ENCODE measurements at places on chromosomes 11 and 22.

DNA sequence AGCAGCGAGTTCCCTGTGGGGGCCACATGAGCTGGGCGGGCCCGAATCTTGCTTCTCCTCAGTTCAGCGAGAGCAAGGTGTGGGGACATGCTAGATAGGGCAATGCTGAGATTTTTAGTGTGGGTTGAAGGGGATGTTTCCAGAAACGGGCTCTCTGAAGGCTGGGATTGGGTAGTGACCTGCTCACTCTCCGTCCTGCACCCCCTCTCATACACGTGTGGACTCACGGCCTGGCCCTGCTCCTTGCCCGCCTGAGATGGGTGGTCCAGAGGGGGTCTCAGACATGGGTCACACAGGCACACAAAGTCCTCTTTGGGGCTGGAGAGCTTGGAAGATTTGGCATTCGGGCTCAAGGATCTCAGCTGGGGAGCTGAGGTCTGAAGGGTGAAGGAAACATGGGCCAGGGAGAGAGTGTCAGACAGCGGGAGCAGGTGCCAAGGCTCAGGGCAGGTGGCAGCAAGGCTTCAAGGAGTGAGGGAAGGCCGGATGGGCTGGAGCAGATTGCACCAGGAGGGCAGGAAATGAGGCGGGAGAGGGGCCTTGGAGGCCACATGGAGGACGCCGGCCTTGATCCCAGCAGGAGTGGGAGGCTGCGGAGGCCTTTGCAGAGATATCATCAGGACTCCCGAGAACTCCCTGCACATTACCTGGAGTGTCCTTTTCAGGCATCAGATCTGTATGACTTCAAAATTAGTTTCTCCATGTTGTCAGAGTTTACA is 74.1 kb downstream of the PARVB start:
- DNase-seq = no peak

DNA sequence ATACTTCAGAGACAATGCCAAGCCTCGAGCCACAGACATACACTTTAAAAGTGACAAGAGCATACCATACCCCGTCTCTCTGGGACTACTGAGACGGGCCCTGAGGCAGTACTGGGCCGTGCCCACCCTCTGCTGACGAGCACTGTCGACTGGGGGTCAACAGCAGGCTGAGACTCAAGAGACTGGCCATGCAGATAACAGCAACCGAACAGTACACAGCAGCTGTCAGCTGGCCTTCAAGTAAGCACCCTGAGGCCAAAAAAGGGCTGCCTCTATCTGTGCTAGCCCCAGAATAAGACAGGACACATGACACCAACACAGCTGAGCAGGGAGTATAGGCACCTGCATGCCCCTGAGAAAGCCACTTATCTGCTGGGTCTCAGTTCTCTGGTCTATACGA is 18.9 kb upstream of the TMEM121B start:
- DNase-seq = no peak

GRCh38 chr11:45486461-45486860 is 179.0 kb downstream of the CHST1 start:
- DNase-seq = no peak

DNA sequence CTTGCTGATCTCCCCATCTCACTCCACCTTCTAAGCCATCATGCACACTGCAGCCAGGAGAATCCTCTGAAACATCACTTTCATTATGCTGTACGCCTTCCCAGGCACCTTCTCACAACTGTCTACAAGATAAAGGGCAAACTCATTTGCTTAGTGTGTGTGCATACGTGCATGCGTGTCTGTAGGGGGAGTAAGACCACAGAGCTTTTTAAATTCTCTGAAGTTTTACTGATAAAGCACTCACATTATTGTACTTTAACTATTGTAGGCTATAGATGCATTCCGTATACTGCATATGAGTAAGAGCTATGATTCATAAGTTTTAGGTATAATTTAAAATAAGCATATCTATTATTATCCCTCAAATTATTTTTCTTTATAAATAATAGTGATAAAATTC is 15.3 kb upstream of the ANKK1 start:
- no peak for DNase-seq

- DNase-seq = no peak
Measured at GRCh38 chr11:218815-219593, 11.5 kb downstream of the RIC8A start.

DNA sequence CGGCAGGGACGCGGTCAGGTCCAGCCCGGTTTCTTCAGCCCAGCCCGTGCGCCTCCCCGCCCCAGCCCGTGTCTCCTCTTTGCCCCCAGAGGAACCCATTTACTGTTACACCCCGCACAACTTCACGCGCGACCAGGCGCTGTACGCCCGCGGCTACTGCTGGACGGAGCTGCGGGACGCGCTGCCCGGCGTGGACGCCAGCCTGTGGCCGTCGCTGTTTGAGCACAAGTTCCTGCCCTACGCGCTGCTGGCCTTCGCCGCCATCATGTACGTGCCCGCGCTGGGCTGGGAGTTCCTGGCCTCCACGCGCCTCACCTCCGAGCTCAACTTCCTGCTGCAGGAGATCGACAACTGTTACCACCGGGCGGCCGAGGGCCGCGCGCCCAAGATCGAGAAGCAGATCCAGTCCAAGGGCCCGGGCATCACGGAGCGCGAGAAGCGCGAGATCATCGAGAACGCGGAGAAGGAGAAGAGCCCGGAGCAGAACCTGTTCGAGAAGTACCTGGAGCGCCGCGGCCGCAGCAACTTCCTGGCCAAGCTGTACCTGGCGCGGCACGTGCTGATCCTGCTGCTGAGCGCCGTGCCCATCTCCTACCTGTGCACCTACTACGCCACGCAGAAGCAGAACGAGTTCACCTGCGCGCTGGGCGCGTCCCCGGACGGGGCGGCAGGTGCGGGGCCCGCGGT is 6.5 kb downstream of the PANX2 start:
- no peak for DNase-seq

- DNase-seq = no peak
Measured at GRCh38 chr11:72209101-72209500, 7.5 kb upstream of the FOLR2 start.

- DNase-seq = no peak
Measured at GRCh38 chr22:42792909-42793847, 63.9 kb downstream of the ARFGAP3 start.
